Activated CD4-positive, alpha-beta T cell treated with anti-CD3 and anti-CD28 coated beads, Interleukin-10, Interleukin-2, amounts not matched to agents 100 ng/mL and 50 ng/mL, durations not matched to agents 16 hours and 8 hours (primary cell): ENCODE measurements at places on chromosomes 4 and X.

- DNase-seq = no peak
Measured at GRCh38 chr4:93184053-93184452, 644.5 kb upstream of the ATOH1 start.

DNA sequence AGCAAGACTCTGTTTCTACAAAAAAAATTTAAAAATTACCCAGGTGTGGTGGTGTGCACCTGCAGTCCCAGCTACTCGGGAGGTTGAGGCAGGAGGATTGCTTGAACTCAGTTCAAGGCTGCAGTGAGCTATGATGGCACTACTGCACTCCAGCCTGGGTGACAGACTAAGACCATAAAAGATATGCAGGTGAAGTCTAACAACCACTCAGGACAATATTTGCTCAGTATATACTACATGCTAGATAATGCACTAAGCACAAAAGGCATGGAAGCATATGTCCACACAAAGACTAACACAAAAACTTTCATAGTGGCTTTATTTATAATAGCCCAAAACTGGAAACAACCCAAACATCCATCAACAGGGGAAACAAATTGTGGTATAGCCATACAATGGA is 57.7 kb upstream of the TXK start:
- no peak for DNase-seq

DNA sequence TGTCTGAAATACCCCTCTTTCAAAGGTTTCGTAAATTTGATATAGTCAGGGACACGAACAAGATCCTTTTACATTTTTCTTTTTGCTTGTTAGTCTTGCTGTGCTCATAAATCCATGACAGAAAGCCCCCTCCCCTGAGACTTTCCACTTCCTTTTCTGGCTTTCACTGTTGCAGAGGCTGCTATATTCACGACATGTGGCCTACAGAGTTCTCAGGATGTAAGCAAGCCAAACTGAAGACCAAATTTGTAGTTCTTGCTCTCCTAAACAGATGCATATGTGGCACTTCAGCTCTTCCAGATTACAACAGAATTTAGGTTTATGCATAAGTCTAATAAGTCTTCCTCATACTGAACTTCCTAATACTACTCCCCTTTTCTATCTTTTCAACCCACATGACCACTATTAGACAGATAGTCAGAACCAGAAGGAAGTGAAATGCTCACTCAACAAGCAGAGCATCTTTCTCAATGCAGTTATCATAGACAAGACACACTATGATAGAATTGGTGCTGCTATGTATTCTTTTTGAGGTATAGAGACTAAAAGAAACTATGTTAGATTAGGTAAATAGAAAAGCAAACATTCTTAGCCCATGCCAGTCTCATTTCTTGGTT is 15.0 kb downstream of the BTK start:
- DNase-seq = no peak

- no peak for DNase-seq
Measured at GRCh38 chr4:146401274-146401673, 120.5 kb downstream of the SLC10A7 start.

- DNase-seq = no peak
Measured at GRCh38 chrX:153410373-153410772, 899 bp upstream of the ZFP92 start.

GRCh38 chr4:87973283-87974169 is 2.0 kb upstream of the SPP1 start:
- DNase-seq = peak; percentile 50

GRCh38 chr4:170030121-170030520 is 3.9 kb upstream of the MFAP3L start:
- no peak for DNase-seq

- no peak for DNase-seq
Measured at GRCh38 chrX:9670136-9670814, 95.4 kb downstream of the GPR143 start.

DNA sequence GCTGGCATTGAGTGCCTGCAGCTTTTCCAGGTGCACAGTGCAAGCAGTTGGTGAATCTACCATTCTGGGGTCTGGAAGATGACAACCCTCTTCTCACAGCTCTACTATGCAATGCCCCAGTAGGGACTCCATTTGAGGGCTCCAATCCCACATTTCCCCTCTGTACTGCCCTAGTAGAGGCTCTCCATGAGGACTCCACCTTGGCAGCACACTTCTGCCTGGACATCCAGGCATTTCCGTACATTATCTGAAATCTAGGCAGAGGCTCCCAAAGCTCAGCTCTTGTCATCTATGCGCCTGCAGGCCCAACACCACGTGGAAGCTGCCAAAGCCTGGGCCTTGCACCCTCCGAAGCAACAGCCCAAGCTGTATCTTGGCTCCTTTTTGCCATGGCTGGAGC is 8.4 kb upstream of the SMAD1 start:
- DNase-seq = no peak
